ENCODE measurements at places on chromosomes 4 and X. TPM values are rescaled to one million over a fixed set of nuclear protein-coding genes. Genes with fewer than 3 reads are reported as not detected.

The UGT2A1 gene
- total RNA-seq, result not detected

The MTMR8 gene
- 0.19 TPM for total RNA-seq

The TMPRSS11F gene
- total RNA-seq, result not detected

The CT45A3 gene
- not detected for total RNA-seq

The SOX3 gene
- not detected for total RNA-seq

The CSAG3 gene
- total RNA-seq, result not detected

The CYTL1 gene
- total RNA-seq, result not detected

The HPGDS gene
- total RNA-seq, result 0.28 TPM

The GPR173 gene
- 2.0 TPM for total RNA-seq

The TMEM131L gene
- total RNA-seq, result 10.4 TPM

The AWAT2 gene
- under 0.01 TPM for total RNA-seq

Data from regular cardiac myocyte (primary cell).